ENCODE measurements at places on chromosomes 3 and 15.

DNA sequence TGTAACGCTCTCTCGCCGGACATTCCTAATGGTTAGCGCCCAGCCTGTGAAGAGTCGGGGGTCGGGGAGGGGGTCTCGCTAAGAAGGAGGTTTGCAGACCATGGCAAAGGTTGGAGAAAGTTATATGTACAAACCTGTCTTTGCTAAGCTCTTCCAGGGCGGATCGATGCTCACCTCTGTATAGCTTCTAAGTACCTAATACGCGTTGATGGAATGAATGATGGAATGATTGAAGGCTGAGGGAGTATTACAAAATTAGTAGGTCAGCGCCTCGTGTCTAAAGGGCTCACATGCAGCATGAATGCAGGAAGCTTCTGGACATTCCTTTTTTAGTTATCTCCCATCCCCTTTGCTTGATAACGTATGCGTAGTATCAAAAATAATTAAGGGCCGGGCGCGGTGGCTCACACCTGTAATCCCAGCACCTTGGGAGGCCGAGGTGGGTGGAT is 305 bp upstream of the KPNA1 start:
- H3K36me3 ChIP-seq: no peaks in the 10 kb centered on the region
- H3K4me3 ChIP-seq: peak overlapping the region; percentile 73
- no peak overlapping the region for H3K27ac ChIP-seq
- no peak for DNase-seq
- H3K4me1 ChIP-seq: no peaks in the 10 kb centered on the region

- no peak for DNase-seq
- H3K4me3 ChIP-seq: no peak overlapping the region
Measured at GRCh38 chr15:52255008-52255407, 40.6 kb downstream of the MYO5C start.

- no peak for DNase-seq
- no peaks in the 10 kb centered on the region for H3K27me3 ChIP-seq
- H3K4me1 ChIP-seq: no peaks in the 10 kb centered on the region
- no peaks in the 10 kb centered on the region for H3K36me3 ChIP-seq
- no peak overlapping the region for H3K4me3 ChIP-seq
- H3K27ac ChIP-seq: no peak overlapping the region
Measured at GRCh38 chr3:111159391-111159790, 87.8 kb downstream of the NECTIN3 start.

GRCh38 chr3:191634902-191635301 is 173.9 kb downstream of the PYDC2 start:
- H3K4me3 ChIP-seq: no peak overlapping the region
- no peaks in the 10 kb centered on the region for H3K36me3 ChIP-seq
- no peak for DNase-seq
- H3K27me3 ChIP-seq: no peaks in the 10 kb centered on the region
- no peaks in the 10 kb centered on the region for H3K4me1 ChIP-seq

GRCh38 chr15:48862705-48863104 is 15.2 kb upstream of the EID1 start:
- no peaks in the 10 kb centered on the region for H3K4me1 ChIP-seq
- no peaks in the 10 kb centered on the region for H3K36me3 ChIP-seq
- no peak overlapping the region for H3K4me3 ChIP-seq
- DNase-seq: no peak

DNA sequence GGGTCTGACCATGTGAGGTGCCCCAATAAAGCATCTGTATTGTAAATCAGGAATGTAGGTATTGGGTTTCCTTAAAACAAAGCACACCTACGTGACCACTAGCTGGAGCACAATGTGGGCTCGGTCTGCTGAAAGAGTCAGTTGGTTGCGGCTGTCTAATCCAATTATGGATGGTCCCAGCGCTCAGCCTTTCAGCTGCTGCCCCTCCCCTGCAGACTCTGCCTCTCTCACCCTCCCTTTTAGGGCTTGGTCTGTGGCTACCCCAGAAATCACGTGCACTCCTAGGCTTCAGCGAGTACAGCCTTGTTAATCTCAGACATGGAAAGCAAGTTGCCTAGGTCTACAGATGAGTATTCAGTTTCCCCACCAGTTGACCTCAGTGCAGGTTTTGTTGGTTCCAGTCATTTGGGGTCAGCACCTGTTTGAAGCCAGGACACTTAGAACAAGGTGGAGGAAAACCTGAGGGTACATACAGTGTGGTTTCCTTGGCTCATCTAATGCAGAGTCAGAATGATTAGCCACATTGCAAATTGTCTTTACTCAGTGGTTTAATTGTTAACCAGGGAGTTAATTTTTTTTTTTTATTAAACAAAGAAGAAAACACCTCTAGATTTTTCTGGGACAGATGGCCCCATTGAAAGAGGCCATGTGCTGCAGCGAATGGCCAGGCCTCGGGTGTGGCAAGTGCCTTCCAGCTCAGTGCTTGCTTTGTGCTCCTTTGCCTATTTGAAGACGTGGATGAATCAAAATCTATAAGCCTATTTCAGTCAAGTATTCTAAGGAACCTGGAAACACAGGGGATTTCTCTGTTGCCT is 137.7 kb downstream of the IGF1R start:
- no peaks in the 10 kb centered on the region for H3K27me3 ChIP-seq
- peak; percentile 77 for DNase-seq

DNA sequence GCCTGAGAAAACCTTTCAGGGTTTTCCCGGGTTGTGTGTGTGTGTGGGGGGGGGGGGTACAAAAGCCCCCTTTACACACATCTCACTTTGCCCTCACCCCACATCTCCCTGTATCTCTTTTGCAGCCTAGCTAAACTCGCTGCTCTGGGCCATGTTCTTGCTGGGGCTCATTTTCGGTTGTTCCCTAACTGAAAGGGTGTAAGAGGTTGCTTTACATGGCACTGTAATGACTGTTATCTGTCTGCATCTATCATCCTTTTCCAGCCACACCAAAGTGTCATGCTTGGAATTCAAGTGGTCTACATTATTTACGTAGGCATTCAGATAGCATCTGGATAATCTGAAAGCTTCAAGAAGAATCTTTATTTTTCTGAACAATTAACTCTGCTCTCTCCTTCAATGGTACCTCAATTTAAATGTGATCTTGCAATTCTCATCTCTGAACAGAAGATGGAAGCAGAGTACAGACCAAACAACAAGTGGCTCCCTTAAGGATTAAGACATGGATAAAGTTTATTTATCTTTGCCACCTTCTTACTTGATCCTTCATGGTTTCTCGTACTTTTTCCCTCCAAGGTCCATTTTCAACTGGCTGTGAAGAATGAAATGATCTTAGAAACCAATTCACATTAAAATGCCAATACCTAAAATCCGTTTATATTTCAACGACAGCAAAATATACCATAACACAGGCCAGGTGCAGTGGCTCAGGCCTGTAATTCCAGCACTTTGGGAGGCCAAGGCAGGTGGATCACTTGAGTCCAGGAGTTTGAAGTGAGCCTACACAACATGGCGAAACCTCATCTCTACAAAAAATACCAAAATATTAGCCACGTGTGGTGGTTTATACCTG is 34.9 kb downstream of the DCLK3 start:
- H3K4me1 ChIP-seq: no peaks in the 10 kb centered on the region
- DNase-seq: no peak
- no peak overlapping the region for H3K4me3 ChIP-seq

DNA sequence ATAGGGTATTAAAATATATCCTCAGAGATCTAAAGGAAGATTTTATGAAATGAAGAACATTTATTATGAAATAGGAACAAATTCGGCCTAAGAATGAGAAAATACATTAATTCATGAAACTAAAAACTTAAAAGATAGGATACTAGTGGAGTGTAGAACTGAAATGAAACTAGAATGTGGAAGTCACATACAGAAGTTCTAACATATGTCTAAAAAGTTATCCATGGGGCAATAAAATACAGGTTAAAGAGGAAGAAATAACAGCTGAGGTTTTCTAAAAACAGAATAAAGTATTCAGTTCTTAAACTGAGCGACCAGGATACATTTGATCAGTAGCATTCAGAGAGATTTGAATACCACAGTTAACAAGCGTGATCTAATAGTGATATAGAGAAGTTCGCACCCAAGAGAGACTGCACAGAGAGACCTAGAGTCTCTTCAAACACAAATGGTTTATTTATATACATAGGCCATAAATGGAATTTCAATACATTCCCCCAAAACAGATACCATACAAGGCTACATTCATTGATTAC is 85.9 kb downstream of the FEZF2 start:
- H3K27me3 ChIP-seq: no peaks in the 10 kb centered on the region
- H3K4me1 ChIP-seq: no peaks in the 10 kb centered on the region
- H3K27ac ChIP-seq: no peak overlapping the region
- H3K4me3 ChIP-seq: no peak overlapping the region
- DNase-seq: no peak
- peaks cover 1% of the 10 kb centered on the region for H3K36me3 ChIP-seq

DNA sequence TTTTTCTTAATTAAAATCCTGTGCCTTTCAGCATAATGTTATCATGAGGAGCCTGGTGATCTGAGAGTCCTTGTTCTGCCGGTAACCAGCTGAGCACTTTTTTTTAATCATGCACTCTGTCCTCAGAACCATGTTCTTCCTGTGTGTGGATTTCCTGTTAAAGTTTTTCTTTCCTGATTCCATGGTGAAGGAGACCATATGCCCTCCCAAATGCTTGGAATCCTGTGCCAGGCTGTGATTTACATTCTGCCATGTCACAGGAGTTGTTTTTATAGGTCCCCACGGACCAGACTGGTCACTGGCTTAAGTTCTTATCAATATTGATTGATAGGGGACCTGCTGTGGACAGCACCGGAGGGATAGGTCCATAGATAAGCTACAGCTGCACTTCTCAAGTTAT is 257.8 kb downstream of the SLCO3A1 start:
- no peaks in the 10 kb centered on the region for H3K4me1 ChIP-seq
- H3K27ac ChIP-seq: no peak overlapping the region
- no peaks in the 10 kb centered on the region for H3K27me3 ChIP-seq
- H3K4me3 ChIP-seq: no peak overlapping the region

- H3K4me1 ChIP-seq: no peaks in the 10 kb centered on the region
- no peaks in the 10 kb centered on the region for H3K27me3 ChIP-seq
- H3K27ac ChIP-seq: no peak overlapping the region
- DNase-seq: no peak
Measured at GRCh38 chr3:31247850-31248562, 284.7 kb upstream of the STT3B start.

DNA sequence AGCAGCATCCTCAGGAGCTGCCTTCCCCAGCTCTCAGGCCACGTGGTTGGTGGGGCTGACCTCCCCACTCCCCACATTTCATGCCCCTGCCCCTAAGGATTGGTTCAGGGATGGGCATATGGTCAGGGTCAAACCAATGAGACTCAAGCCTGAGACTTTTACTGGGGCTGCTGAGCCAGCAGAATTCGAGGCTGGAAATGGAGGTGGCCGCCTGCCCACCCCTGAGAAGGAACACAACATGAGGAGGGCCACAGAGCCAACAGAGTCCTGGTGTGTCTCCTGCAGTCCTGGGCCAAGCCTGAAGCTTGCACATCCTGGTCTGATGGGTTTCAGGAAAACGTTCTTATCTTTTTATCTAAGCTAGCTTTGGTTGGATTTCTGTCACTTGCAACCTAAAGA is 5.9 kb downstream of the EHD4 start:
- no peak for DNase-seq
- H3K36me3 ChIP-seq: no peaks in the 10 kb centered on the region
- no peak overlapping the region for H3K4me3 ChIP-seq

GRCh38 chr3:145246291-145246690 is 914.7 kb downstream of the PLOD2 start:
- H3K4me1 ChIP-seq: no peaks in the 10 kb centered on the region
- H3K36me3 ChIP-seq: no peaks in the 10 kb centered on the region
- H3K4me3 ChIP-seq: no peak overlapping the region
- DNase-seq: no peak

GRCh38 chr3:95352471-95352870 is 1289.6 kb downstream of the NSUN3 start:
- no peak overlapping the region for H3K4me3 ChIP-seq
- DNase-seq: no peak
- peaks cover 17% of the 10 kb centered on the region for H3K4me1 ChIP-seq
- no peaks in the 10 kb centered on the region for H3K36me3 ChIP-seq

DNA sequence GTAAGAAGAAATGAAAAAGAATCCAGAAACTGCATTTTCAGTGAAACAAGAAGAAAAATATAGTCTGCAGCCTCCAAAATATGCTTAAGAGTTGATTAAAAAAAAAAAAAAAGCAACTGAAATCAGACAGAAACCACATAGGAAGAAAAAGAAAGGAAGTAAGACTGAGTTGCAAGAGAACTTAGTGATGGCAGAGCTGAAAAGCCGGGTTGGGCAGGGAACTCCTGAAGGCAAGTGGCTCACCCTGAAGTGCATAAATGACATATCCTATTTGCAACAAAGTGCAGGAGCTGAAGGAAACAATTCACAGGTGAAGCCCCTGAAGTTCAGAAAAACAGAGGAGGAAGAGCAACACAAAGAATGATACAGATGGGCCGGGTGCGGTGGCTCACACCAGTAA is 108.8 kb upstream of the SLC25A36 start:
- H3K4me1 ChIP-seq: no peaks in the 10 kb centered on the region
- no peak overlapping the region for H3K27ac ChIP-seq
- DNase-seq: no peak
- H3K27me3 ChIP-seq: no peaks in the 10 kb centered on the region

DNA sequence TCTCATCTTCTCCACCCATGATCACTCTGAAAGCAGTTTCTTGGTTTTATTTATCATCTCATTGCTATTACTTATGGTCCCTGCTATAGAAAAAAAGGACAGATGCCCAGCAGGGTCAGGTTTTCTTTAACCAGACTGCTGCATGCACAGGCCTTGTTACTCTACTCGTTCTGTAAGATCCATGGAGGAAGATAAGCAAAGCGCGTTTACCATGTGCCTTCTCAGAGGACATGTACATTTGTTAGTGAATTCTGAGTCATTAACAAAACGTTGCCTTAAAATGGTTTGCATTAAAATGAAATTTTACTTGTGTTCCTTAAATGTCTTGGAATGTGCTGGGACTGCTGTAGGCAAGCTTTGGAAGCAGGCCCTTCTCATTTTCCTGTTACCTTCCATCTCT is 657.3 kb upstream of the KCNMB2 start:
- no peaks in the 10 kb centered on the region for H3K4me1 ChIP-seq
- H3K36me3 ChIP-seq: no peaks in the 10 kb centered on the region
- no peak for DNase-seq
- H3K27me3 ChIP-seq: no peaks in the 10 kb centered on the region

Data from kidney (tissue), 22 donors.